ENCODE measurements at places on chromosomes 13 and 19.

- no peak for DNase-seq
Observed at GRCh38 chr13:80082396-80083080, 258.4 kb downstream of the SPRY2 start.

GRCh38 chr13:42788601-42789000 lies 7.2 kb downstream of the FAM216B start:
- DNase-seq, result no peak

DNA sequence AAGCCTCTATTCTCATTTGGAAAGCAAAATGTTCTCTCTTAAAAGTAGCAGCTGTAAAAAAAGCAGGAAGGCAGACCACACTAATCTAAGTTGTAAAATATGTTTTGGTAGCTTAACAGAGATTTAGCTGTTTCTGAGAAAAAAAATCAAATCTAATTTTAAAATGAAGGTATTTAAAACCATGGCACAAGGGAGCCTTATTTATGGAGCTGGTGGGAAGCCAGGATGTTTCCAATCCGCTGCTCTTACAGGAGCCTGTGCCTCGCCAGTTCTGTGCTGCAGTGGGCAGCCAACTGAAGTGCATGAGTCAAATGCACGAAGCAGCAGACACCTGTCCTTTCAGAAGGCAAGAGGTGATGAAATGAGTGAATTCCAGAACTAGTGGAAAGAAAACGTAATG lies 28.2 kb downstream of the GPC6 start:
- peak; percentile 27 for DNase-seq

- no peak for DNase-seq
Observed at GRCh38 chr13:25329706-25330105, 28.3 kb downstream of the NUP58 start.

DNA sequence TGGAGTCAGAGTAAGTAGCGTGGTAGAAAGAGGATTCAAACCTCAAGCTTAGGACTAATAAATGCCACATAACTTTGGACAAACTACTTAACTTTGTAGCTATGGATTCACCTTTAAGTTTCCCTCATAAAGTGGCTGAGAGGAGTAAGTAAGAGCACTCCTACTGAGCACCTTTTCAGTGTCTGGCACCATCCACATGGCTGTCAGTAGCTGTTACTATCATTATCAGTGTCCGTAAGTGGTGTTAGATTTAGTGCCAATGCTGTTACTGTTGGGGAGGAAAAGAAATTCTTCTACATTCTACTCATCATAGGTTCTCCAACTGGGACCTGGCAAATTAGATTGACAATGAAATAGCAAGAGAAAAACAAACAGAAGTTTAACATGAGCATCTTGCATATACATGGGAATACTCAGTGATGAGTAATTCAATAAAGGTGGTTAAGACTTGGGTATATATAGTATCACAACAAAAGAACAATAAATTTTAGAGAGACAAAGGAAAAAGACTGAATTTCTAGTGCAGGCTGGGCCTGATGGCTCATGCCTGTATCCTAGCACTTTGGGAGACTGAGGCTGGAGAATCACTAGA lies 165.6 kb upstream of the NBEA start:
- DNase-seq, result no peak

DNA sequence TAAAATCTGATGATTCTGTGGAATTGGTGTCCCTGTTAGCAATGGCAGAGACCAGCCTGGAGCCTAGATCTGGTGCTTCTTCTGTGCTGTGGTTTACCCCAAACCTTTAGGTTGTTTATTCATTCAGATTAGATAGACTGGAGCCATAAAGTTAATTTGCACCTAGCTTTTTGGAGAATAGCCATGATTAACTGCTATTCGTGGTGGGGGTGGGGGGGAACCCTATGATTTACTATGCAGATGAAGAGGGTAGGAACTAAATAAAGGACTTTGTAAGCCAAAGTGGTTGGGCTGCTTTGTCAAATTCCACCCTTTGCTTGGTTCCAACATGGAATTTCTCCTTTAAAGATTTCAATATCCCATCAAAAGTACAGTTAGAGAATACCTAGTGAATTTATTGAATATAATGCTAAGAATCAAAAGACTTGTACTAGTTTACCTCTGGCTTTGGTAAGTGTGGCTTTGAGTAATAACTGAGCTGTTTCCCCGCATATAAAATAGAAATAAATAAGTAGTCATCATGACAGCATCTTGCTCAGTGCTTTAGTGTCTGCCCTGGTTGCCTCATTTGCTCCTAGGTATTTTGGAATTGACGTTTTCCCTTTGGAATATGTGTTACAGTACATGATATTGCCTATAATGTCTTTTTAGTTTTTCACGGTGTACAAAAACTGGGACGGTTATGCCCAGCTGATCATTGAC lies 27.6 kb downstream of the SKA3 start:
- no peak for DNase-seq

GRCh38 chr19:34962687-34963572 lies 1.1 kb downstream of the ZNF792 start:
- no peak for DNase-seq

GRCh38 chr19:3368848-3369336 lies 2.5 kb downstream of the NFIC start:
- no peak for DNase-seq

GRCh38 chr13:48925001-48925400 lies 50.7 kb upstream of the FNDC3A start:
- DNase-seq, result no peak

DNA sequence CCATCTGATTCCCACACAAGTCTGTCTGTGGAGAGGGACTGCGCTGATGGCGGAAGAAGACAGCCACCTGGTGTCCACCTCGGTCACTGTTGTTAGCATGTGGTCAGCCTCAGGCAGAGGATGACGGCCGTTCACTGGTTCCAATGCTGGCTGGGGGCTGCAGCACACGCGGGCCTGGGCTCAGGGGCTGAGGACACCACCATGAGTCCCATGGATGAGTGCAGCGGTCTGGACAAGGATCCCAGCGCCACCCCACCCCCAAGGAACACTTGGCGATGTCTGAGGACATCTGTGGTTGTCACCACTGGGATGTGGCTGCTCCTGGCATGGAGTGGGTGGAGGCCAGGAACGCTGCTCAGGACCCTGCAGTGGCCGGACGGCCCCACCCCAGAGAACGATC lies 10.9 kb downstream of the DPP9 start:
- DNase-seq, result no peak

- no peak for DNase-seq
Observed at GRCh38 chr19:56900573-56901097, 60.1 kb upstream of the PEG3 start.

- no peak for DNase-seq
Observed at GRCh38 chr13:42007844-42008243, 40.6 kb upstream of the DGKH start.

DNA sequence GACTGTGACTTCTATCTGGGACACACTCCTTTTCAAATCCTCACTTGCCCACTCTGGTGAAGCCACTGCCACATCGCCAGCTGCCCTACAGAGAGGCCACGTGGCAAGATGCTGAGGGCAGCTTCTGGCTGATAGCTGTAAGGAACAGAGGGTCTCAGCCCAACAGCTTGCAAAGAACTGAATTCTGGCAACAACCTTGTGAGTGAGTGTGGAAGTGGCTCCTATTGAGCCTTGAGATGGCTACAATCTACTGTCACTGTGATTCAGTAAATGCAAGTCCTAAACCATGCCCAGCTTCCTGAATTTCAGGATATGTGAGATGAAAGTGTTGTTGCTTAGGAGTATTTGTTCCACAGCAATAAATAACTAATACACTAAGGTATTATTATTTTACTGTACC lies 314.3 kb upstream of the TMTC4 start:
- no peak for DNase-seq

DNA sequence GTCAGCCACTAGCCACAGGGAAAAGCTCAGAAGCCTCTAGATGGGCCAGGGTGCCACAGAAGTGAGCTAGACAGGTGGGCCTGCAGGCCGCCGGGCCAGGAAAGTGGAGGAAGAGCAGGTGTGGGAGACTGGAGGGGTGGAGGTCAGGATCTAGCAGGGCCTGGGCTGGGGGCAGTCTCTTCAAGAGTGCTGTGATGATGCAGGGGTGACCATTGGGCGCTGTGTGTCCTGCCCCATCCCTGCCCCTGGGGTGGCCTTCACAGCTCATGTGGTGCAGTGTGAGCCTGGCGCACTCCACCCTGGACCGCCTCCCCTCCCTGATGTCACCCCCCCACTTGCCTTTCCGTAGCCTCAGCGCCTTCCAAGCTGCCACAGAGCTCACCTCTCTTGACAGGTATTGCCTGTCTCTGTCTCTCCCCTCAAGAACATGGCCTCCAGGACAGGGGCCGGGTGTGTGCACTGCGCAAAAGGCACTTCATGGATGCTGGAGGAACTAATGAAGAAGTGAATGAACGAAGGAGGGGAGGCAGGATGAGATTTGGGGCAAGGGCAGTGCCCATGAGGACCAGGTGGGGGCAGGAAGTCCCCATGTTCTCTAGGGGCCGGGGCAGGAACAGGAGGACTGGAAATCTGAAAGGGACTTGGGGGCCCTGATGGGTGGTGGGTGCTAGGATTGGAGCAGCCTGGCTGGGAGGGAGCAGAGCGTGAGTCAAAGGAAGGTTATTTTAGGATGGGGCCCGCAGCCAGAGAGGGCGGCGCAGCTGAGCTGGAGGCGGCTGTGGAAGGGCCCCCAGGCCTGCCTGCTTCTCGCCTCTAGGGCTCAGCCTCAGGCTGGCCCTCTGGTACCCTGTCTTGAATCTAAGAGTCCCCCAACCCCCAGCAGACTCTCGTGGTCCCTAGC lies 6.6 kb downstream of the SSBP4 start:
- DNase-seq, result peak; percentile 17

All from NCI-H1694 (cell line).